Regular cardiac myocyte (primary cell): ENCODE measurements at places on chromosomes 12 and 14. TPM values are rescaled to one million over a fixed set of nuclear protein-coding genes. Genes with fewer than 3 reads are reported as not detected.

EML1 gene
- total RNA-seq = 27.2 and 27.9 TPM in 2 replicates

CLBA1 gene
- 4.6 and 8.5 TPM in 2 replicates for total RNA-seq

CTDSP2 gene
- total RNA-seq = 38.9 and 51.4 TPM in 2 replicates

CCER1 gene
- not detected in 2 replicates for total RNA-seq

CNTN1 gene
- 1.7 and 2.0 TPM in 2 replicates for total RNA-seq

GAS2L3 gene
- 11.6 and 21.9 TPM in 2 replicates for total RNA-seq

PRKD1 gene
- 5.6 and 21.7 TPM in 2 replicates for total RNA-seq

DACT1 gene
- total RNA-seq = 16.9 and 60.9 TPM in 2 replicates

SYCP3 gene
- total RNA-seq = under 0.01 and 0.85 TPM in 2 replicates

CLEC14A gene
- total RNA-seq = 8.2 and 18.3 TPM in 2 replicates

KRT8 gene
- total RNA-seq = 12.1 and 18.6 TPM in 2 replicates

ANKRD13A gene
- 103 and 142 TPM in 2 replicates for total RNA-seq

CYP46A1 gene
- 0.38 and 0.56 TPM in 2 replicates for total RNA-seq

KLRB1 gene
- not detected in 2 replicates for total RNA-seq

LIN7A gene
- 21.3 and 36.6 TPM in 2 replicates for total RNA-seq

SNRNP35 gene
- total RNA-seq = 12.1 and 17.8 TPM in 2 replicates

PMEL gene
- 1.1 and 1.7 TPM in 2 replicates for total RNA-seq

ERBB3 gene
- total RNA-seq = 0.38 and 0.56 TPM in 2 replicates

SIX4 gene
- total RNA-seq = 8.1 and 9.6 TPM in 2 replicates

ITGA7 gene
- 47.5 and 99.8 TPM in 2 replicates for total RNA-seq

CTSG gene
- not detected in 2 replicates for total RNA-seq

COQ10A gene
- total RNA-seq = 3.3 and 5.9 TPM in 2 replicates

C1R gene
- total RNA-seq = 11.7 and 106 TPM in 2 replicates

CACNA1C gene
- total RNA-seq = 2.3 and 5.9 TPM in 2 replicates

PRICKLE1 gene
- 3.1 and 4.6 TPM in 2 replicates for total RNA-seq

KRT6C gene
- not detected in 2 replicates for total RNA-seq

LAG3 gene
- not detected in 2 replicates for total RNA-seq

TMEM119 gene
- total RNA-seq = 0.58 and 15.8 TPM in 2 replicates

CEBPE gene
- not detected in 2 replicates for total RNA-seq

KLHL33 gene
- under 0.01 and 0.28 TPM in 2 replicates for total RNA-seq

ALDH1L2 gene
- total RNA-seq = 40.6 and 74.4 TPM in 2 replicates

GRIN2B gene
- total RNA-seq = 0.19 and 0.28 TPM in 2 replicates

C12orf42 gene
- not detected in 2 replicates for total RNA-seq

TAS2R42 gene
- total RNA-seq = not detected in 2 replicates

OTOGL gene
- total RNA-seq = 0.19 and 0.28 TPM in 2 replicates

DNAJC22 gene
- 1.7 and 2.5 TPM in 2 replicates for total RNA-seq

SMIM41 gene
- total RNA-seq = 0.19 TPM in 1 of 2 replicates, not detected in the other

SLC48A1 gene
- 12.4 and 13.6 TPM in 2 replicates for total RNA-seq

HCAR2 gene
- total RNA-seq = not detected in 2 replicates

POLE gene
- 13.0 and 31.4 TPM in 2 replicates for total RNA-seq

ASIC1 gene
- total RNA-seq = 0.58 and 0.85 TPM in 2 replicates

GLI1 gene
- total RNA-seq = under 0.01 and 0.38 TPM in 2 replicates

CMA1 gene
- total RNA-seq = not detected in 2 replicates

SYNE3 gene
- 5.9 and 10.2 TPM in 2 replicates for total RNA-seq

BRMS1L gene
- 3.4 and 6.1 TPM in 2 replicates for total RNA-seq

KCNA5 gene
- not detected in 2 replicates for total RNA-seq

ZNF219 gene
- 0.58 and 4.8 TPM in 2 replicates for total RNA-seq

P2RX2 gene
- not detected in 2 replicates for total RNA-seq
